GM23338 (cell line): ENCODE measurements at places on chromosomes 3 and 15.

- DNase-seq = no peak
Observed at GRCh38 chr3:16388850-16389441, 123.9 kb downstream of the OXNAD1 start.

- no peak for DNase-seq
Observed at GRCh38 chr3:38890426-38890825, 74.4 kb upstream of the SCN10A start.

DNA sequence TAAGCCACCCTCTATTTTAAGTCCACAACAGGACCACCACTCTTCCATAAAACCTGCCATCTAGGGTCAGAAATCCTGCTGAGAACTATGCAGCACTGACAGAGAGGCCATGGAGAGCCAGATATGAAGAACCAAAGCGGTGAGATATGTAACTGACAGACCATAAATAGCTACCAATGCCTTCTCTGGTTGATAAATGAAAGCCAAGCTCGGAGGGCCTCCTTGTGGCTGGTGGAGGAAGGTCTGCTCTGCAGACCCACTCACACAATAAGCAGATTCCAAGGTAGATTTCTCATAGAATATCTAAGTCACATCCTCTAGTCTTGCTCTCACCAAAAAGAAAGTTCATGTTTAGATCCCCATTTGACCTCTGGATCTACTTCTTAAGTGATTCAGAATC lies 38.9 kb downstream of the RYK start:
- peak; percentile 67 for DNase-seq

- DNase-seq = no peak
Observed at GRCh38 chr3:170477395-170477794, 58.7 kb downstream of the CLDN11 start.
